ENCODE measurements at places on chromosomes 3 and 15. TPM values are rescaled to one million over a fixed set of nuclear protein-coding genes. Genes with fewer than 3 reads are reported as not detected.

DNA sequence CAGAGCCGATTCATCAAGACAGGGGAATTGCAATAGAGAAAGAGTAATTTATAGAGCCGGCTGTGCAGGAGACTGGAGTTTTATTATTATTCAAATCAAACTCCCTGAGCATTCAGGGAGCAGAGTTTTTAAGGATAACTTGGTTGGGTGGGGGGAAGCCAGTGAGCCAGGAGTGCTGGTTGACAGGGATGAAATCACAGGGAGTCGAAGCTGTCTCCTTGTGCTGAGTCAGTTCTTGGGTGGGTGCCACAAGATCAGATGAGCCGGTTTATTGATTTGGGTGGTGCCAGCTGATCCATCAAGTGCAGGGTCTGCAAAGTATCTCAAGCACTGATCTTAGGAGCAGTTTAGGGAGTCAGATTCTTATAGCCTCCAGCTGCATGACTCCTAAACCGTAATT, 95.4 kb upstream of the CCDC80 start:
- H3K4me3 ChIP-seq = no peak overlapping the region
- H3K4me1 ChIP-seq = peaks cover 59% of the 10 kb centered on the region
- no peak for DNase-seq
- H3K36me3 ChIP-seq = peaks cover 2% of the 10 kb centered on the region
- H3K27me3 ChIP-seq = no peaks in the 10 kb centered on the region

GRCh38 chr3:40718681-40719080, 193.9 kb downstream of the ZNF621 start:
- peaks cover 6% of the 10 kb centered on the region for H3K4me1 ChIP-seq
- no peaks in the 10 kb centered on the region for H3K36me3 ChIP-seq
- DNase-seq = no peak
- H3K27me3 ChIP-seq = peaks cover 14% of the 10 kb centered on the region
- H3K4me3 ChIP-seq = no peak overlapping the region
- no peak overlapping the region for H3K27ac ChIP-seq

DNAH1 gene
- 20.2 TPM for total RNA-seq

LRRIQ4 gene
- 0.16 TPM for total RNA-seq

GOLGA6A gene
- not detected for total RNA-seq

- DNase-seq = no peak
- H3K4me3 ChIP-seq = no peak overlapping the region
- no peaks in the 10 kb centered on the region for H3K27me3 ChIP-seq
- no peak overlapping the region for H3K27ac ChIP-seq
- H3K36me3 ChIP-seq = peaks cover 39% of the 10 kb centered on the region
- H3K4me1 ChIP-seq = peaks cover 14% of the 10 kb centered on the region
Measured at GRCh38 chr15:60528530-60528929, 49.6 kb upstream of the ICE2 start.

GRCh38 chr3:182690172-182690571, 103.1 kb upstream of the ATP11B start:
- H3K36me3 ChIP-seq = no peaks in the 10 kb centered on the region
- DNase-seq = no peak
- no peak overlapping the region for H3K4me3 ChIP-seq
- peaks cover 42% of the 10 kb centered on the region for H3K27me3 ChIP-seq
- no peak overlapping the region for H3K27ac ChIP-seq

DNA sequence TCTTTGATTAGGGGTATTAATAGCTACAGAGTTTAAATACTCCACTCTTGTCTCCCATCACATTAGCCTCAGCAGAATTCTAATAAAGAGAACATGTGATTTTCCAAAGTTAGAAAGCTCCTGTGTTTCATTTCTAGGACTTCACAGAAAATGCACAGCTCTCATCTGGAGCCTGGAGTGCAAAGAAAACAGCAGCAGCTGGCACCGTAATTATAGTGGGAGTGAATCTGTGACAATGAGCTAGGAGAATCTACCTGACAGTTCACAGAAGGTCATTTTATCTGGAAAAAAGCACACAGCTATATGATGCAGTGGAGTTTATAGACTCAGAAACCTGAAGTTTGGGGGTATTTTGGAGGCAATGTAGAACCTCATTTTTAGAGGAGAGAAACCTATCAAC, 5.4 kb upstream of the TRIM59 start:
- H3K27ac ChIP-seq = no peak overlapping the region
- H3K27me3 ChIP-seq = peaks cover 12% of the 10 kb centered on the region
- DNase-seq = no peak
- H3K4me1 ChIP-seq = peaks cover 9% of the 10 kb centered on the region

DNA sequence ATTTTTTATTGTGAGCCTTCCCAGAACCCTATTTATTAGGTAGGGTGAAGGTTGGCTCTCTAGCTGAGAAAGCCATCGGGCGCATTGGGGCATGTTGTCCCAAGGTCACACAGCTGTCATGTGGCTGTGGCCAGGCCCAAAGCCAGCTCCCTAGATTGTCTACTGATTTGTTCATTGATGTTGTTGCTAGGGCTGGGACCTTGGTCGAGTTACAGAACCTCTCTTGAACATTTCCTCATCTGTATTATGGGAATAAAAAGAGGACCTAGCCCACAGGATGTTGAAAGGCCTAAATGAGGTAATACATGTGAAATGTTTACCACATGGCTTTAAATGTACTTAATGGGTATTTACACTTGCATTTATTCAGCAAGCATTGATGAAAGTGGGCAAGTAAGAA, 252.5 kb downstream of the SUCLG2 start:
- no peaks in the 10 kb centered on the region for H3K4me1 ChIP-seq
- H3K27me3 ChIP-seq = no peaks in the 10 kb centered on the region
- no peak for DNase-seq
- peaks cover 46% of the 10 kb centered on the region for H3K36me3 ChIP-seq
- no peak overlapping the region for H3K27ac ChIP-seq
- H3K4me3 ChIP-seq = no peak overlapping the region

DNA sequence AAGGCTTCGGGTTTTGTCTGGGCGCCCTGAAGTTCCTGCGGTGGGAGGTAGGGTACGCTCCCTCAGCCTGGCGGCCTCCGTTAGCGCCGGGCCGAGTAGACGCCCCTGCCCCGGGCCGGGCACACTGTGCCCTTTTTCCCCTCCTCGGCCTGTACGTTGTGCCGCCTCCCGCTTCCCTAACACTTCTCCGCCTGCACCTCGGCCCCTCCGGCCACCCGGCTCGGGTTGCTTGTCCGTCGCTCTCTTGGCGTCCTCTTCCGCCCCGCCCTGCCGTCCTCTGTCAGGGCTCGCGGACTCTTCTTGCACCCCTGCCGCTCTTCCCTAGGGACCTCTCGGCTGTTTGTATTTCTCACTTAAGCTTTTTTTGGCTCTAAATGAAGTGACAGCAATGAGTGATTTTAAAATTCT, 384 bp downstream of the KNL1 start:
- H3K4me3 ChIP-seq = peak overlapping the region; percentile 87
- H3K36me3 ChIP-seq = peaks cover 16% of the 10 kb centered on the region
- H3K27ac ChIP-seq = peak overlapping the region; percentile 99
- peaks cover 2% of the 10 kb centered on the region for H3K27me3 ChIP-seq
- H3K4me1 ChIP-seq = peaks cover 48% of the 10 kb centered on the region
- no peak for DNase-seq

DNA sequence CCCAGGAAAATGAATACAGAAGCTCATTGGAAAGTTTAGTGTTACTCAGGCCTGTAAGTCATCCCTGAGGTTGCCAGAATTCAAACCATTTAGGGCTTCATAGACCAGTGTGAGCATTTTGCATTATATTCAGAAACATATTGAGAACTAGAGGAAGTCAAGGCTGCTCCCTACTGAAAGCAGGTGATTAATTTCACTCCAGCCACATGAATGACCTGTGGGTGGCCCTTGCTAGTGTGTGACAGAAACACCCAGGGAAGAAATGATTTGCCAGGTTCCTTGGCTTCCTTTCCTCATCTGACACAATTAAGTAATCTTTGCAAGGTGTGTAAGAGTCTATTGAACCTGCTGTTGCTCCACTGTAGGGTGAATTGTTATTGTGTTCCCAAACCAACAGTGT, 61.8 kb downstream of the GAP43 start:
- DNase-seq = no peak
- no peak overlapping the region for H3K27ac ChIP-seq
- H3K4me1 ChIP-seq = no peaks in the 10 kb centered on the region
- H3K36me3 ChIP-seq = no peaks in the 10 kb centered on the region

- H3K36me3 ChIP-seq = no peaks in the 10 kb centered on the region
- H3K4me1 ChIP-seq = peaks cover 3% of the 10 kb centered on the region
- no peak for DNase-seq
- no peak overlapping the region for H3K4me3 ChIP-seq
- no peaks in the 10 kb centered on the region for H3K27me3 ChIP-seq
- H3K27ac ChIP-seq = no peak overlapping the region
Measured at GRCh38 chr3:23389686-23390085, 186.6 kb downstream of the UBE2E2 start.

All from activated CD8-positive, alpha-beta T cell treated with anti-CD3 and anti-CD28 coated beads, Interleukin-2, amount 10 ng/mL, durations not matched to agents 7 days and 5 days (primary cell).